Fibroblast of villous mesenchyme (primary cell): ENCODE measurements at places on chromosomes 5 and 9. TPM values are rescaled to one million over a fixed set of nuclear protein-coding genes. Genes with fewer than 3 reads are reported as not detected.

The PIP5KL1 gene
- 2.6 and 3.5 TPM in 2 replicates for total RNA-seq

The SV2C gene
- not detected in 2 replicates for total RNA-seq

The NMUR2 gene
- total RNA-seq = not detected in 2 replicates

GRCh38 chr9:110099236-110100095 lies 108.5 kb downstream of the C9orf152 start:
- peak; percentile 81 for DNase-seq

- DNase-seq = no peak
Observed at GRCh38 chr5:139392678-139393496, 2.0 kb downstream of the PROB1 start.

DNA sequence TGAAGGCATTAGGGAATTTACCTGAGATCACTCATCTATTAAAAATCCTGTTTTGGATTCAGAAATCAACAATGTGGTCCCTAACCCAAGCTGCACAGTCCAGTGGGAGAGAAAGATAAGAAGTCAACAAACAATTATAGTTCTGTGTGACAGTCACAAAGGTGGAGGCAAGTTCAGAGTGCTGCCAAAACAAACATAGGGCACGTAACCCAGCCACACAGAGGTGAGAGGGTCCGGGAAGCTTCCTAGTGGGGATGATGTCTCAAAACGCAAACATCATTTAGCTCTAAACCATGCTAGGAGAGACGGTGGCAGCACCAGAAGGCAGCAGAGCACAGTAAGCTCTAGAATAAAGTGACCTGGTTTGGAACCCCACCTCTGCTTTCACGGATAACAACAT lies 158.9 kb downstream of the MAPKAP1 start:
- DNase-seq = no peak

DNA sequence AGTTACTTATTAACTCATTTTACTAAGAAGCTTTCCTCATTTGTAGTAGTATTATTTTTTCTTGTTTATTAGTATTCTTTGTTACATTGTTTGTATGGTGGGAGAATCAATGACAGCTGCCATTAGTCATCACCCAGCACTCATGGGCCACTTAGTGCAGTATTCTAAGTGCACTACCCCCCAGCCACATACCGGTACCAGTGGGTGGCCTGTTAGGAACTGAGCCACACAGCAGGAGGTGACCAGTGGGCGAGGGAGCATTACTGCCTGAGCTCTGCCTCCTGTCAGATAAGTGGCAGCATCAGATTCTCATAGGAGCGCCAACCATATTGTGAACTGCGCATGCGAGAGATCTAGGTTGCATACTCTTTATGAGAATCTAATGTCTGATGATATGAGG lies 24.2 kb upstream of the CAMLG start:
- DNase-seq = no peak

DNA sequence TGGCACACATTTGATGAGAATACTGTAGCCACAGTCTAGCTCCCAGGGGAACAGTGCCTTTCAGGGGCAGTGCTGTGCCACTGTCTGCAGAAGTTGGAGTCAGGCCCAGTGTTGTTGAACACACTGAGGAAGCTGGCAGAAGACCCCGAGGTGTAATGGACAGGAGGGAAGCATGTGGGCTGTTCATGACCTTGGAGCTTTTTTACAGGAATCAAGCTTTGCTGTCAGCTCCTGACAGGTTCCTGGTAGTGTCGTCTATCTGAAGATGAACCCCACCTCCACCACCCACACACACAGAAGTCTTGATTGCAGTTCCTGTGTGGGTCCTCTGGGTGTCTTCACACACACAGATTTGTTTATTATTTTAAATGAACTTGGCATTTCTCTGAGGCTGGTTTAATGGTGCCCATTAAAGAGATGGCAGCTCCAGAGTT lies 40.3 kb upstream of the TNFAIP8 start:
- DNase-seq = peak; percentile 40

DNA sequence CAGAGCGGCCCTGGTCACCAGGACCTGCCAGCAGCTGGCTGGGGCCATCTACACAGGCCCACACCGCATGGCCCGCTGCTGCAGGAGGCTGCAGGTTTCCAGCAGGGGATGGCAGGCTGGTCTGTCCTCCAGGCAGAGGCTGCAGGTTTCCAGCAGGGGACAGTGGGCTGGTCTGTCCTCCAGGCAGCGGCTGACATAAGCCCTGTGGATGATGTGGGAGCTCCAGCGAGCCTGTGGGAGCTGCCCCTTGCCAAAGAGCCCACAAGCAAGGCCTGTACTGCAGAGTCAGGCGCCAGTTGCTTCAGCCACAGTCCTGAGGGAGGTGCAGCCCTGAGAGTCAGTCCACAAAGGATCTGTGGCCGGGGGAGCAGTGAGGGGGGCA lies 18.5 kb downstream of the TPPP start:
- no peak for DNase-seq

DNA sequence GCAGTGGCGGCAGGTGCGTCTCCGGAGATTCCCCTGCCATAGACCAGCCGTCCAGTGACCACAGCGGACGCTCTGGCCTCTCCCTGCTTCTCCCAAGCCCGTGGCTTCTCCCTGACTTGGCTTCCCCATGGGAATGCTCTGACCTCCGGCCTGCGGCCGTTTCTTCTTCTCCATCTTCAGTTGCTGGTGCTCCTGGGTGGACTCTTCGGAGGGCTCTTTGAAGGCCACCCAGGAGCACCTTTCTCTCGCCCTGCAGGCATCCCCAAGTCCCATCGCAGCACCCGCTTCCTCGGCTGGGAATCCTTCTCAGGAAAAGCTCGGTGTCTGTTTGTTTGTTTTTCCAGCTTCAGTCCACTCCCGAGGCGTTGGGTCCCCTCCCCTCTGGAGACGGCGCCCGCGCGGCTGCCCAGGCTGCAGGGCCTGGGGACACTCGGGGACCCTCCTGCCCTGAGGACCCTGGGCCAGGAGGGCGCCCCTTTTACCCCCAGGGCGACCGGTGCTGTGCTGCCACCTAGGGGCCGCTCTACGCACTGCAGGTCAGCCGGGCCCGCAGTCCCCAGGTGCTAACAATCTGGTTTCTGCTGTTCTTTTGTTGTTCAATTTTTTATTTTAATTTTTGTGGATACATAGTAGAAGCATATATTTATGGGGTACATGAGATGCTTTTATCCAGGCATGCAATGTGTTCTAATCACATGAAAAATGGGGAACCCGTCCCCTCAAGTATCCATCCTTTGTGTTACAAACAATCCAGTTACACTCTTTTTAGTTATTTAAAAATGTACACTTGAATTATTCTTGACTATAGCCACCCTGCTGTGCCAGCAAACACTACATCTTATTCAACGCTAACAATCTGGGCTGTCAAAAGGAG lies 197.9 kb upstream of the ADAMTS16 start:
- no peak for DNase-seq
